A673 (cell line): ENCODE measurements at places on chromosomes 5 and 9. TPM values are rescaled to one million over a fixed set of nuclear protein-coding genes. Genes with fewer than 3 reads are reported as not detected.

MRNIP gene
- total RNA-seq, result 29.9 and 31.3 TPM in 2 replicates

RBM18 gene
- total RNA-seq, result 29.3 and 30.8 TPM in 2 replicates

EIF4E1B gene
- total RNA-seq, result not detected in 2 replicates

SLC25A48 gene
- total RNA-seq, result not detected in 2 replicates

PCDHGB7 gene
- 3.7 and 4.0 TPM in 2 replicates for total RNA-seq

PAPPA gene
- 44.0 and 47.4 TPM in 2 replicates for total RNA-seq

SERF1B gene
- total RNA-seq, result 49.9 and 55.2 TPM in 2 replicates

PCDHA9 gene
- 0.33 and 0.37 TPM in 2 replicates for total RNA-seq

BHMT2 gene
- 0.19 and 0.50 TPM in 2 replicates for total RNA-seq

CARTPT gene
- not detected in 2 replicates for total RNA-seq

CHSY3 gene
- not detected in 2 replicates for total RNA-seq

LCN9 gene
- not detected in 2 replicates for total RNA-seq

GALT gene
- total RNA-seq, result 27.6 and 37.6 TPM in 2 replicates

RGP1 gene
- 21.9 and 26.3 TPM in 2 replicates for total RNA-seq

ADCY2 gene
- total RNA-seq, result 0.28 and 0.34 TPM in 2 replicates

PCDHB6 gene
- total RNA-seq, result 7.3 and 9.1 TPM in 2 replicates

CRHBP gene
- not detected in 2 replicates for total RNA-seq

IL13 gene
- not detected in 2 replicates for total RNA-seq

LECT2 gene
- total RNA-seq, result not detected in 2 replicates

WDR38 gene
- total RNA-seq, result not detected in 2 replicates

ERBIN gene
- 47.5 and 51.4 TPM in 2 replicates for total RNA-seq

FOXD4 gene
- total RNA-seq, result 0.39 TPM in 1 of 2 replicates, not detected in the other

RICTOR gene
- 23.3 TPM in 2 replicates for total RNA-seq

ADAMTS13 gene
- 1.3 and 3.1 TPM in 2 replicates for total RNA-seq

INSYN2B gene
- total RNA-seq, result 5.6 and 10.8 TPM in 2 replicates

APBA1 gene
- 0.13 and 0.15 TPM in 2 replicates for total RNA-seq

PCDHGA4 gene
- total RNA-seq, result 2.9 and 3.5 TPM in 2 replicates

GDF9 gene
- 0.32 and 1.1 TPM in 2 replicates for total RNA-seq

ZBTB34 gene
- 10.1 and 10.9 TPM in 2 replicates for total RNA-seq

PHF19 gene
- total RNA-seq, result 75.7 and 77.4 TPM in 2 replicates

POMT1 gene
- total RNA-seq, result 39.6 and 41.7 TPM in 2 replicates

SLC4A9 gene
- total RNA-seq, result 0.26 TPM in 1 of 2 replicates, not detected in the other

GARIN3 gene
- total RNA-seq, result not detected in 2 replicates

PRDM9 gene
- not detected in 2 replicates for total RNA-seq

HRCT1 gene
- 0.33 TPM in 1 of 2 replicates, not detected in the other for total RNA-seq

NDFIP1 gene
- total RNA-seq, result 47.6 and 49.3 TPM in 2 replicates

PDE6A gene
- 0.39 and 0.49 TPM in 2 replicates for total RNA-seq

RASEF gene
- 0.09 TPM in 1 of 2 replicates, not detected in the other for total RNA-seq

EIF4EBP3 gene
- total RNA-seq, result 5.6 and 7.6 TPM in 2 replicates

PRSS3 gene
- total RNA-seq, result not detected in 2 replicates

SOHLH1 gene
- total RNA-seq, result not detected in 2 replicates

HRH2 gene
- 0.09 TPM in 1 of 2 replicates, not detected in the other for total RNA-seq

PRR16 gene
- not detected in 2 replicates for total RNA-seq
